ENCODE measurements at places on chromosomes 13 and 19.

- no peak for DNase-seq
These were observed 17.5 kb downstream of the CUL4A start for GRCh38 chr13:113226873-113227450.

GRCh38 chr13:105774739-105775460 lies 760.6 kb downstream of the EFNB2 start:
- no peak for DNase-seq

DNA sequence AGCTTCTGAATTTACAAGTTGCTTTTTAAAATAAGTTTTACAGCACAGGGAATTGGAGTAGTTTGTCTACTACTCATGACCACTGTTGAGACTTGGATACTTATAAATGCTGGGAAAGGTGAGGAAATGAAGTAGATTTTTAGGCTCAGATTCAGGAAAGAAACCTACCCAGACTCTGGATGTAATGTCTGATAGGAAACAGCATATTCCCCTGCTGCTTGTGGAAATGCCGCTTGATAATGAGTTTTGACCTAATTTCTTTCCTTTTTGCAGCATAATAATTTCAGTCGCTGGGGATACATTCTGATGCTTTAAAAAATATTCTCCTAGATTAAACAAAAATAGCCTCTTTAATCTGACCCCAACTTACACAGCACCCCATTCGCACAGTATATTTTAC lies 53.6 kb downstream of the SLC10A2 start:
- DNase-seq, result no peak

DNA sequence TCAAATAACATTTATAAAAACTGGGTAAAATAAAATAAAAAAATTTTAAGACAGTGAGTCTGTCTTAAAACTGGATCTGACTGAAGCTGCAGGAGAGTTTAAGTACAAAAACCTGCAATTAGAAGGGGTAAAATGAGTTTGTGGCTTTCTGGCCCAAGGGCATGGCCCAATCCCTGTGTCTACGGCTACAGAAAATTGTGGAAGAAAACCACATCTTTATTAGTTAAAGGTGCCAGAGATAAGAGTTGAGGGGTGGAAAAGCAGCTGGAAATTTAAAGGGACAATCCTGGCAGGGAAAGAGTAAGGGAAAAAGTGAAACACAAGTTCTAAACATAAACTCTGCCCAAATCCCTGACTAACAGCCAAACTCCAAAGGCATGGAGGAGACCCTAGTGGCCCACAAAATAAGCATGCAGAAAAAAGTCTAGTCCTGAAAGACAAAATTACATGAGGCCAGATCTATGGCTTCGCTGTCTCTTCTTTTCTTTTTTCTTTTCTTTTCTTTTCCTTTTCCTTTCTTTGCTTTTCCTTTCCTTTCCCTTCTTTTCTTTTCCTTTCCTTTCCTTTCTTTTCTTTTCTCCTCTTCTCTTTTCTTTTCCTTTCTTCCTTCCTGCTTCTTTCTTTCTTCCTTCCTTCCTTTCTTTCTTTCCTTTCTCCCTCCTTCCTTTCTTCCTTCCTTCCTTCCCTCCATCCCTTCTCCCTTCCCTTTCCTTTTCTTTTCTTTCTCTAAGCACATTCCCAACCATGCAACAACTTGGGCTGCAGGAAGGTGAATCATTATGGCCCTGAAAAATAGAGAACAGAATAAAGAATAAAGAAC lies 23.5 kb upstream of the DLEU7 start:
- no peak for DNase-seq

DNA sequence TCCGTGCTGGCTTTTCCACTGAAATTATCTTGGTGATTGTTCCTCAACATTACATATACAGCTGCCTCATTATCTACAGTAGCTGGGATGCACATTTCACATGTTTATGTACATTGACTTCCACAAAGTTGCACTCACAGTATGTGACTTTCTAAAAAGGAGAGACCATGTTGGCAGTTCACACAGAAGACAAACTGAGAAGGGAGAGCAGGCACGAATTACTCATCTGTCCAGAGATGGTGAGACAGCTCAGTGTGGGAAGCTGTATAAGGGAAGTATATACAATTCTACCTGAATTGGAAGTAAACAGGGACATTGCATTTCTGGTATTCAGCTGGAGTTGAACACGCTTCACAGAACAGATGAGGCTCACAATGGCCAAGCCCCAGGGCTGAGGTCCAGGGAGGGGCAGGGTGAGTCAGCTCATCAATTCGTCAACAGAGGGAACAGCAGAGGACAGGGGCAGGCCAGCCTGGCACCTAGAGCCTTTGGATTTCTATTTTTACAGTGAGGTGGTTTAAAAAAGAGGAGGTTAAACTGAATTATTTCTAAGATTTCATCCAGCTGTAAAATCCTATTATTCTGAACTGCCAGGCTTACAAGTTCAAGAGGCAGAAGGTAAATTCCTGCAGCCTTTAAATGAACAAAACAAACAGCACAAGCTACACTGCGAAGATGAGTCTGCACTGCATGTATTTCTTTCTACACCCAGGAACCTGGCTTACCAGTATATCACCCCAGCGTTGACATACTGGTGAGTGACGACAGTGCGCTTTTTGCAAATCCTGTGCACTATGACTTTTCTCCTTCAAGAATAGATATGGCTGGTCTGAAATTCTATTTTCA lies 9.8 kb downstream of the PARP4 start:
- DNase-seq, result no peak

GRCh38 chr19:1699998-1700732 lies 47.8 kb upstream of the TCF3 start:
- DNase-seq, result no peak

DNA sequence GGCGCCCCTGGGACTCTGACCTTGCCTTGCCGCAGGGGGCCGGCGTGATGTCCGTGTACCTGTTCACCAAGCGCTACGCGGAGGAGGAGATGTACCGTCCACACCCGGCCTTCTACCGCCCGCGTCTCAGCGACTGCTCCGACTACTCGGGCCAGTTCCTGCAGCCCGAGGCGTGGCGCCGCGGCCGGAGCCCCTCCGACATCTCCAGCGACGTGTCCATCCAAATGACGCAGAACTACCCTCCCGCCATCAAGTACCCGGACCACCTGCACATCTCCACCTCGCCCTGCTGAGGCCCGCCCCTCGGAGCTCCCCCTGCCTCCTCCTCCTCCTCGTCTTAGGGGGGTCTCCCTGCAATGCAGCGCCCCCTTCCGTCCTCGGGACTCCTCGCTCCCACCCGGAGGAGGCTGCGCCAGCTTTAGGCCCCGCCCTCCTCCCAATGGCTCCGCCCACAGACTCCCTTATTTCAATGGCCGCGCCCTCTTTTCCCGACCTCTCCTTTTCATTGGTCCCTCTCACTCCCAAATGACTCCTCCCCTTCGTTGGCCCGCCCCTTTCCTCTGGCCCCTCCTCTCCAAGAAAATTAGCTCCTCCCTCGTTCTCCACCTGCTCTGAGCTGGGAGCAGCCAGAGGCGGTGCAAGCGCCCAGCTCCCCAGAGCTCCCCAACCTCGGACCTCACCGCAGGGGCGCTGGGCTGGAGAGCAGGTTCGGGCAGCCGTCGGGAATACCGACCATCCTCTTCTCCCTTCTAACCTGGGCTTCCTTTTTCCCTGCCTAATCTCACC lies 20.5 kb upstream of the CACNG8 start:
- no peak for DNase-seq

DNA sequence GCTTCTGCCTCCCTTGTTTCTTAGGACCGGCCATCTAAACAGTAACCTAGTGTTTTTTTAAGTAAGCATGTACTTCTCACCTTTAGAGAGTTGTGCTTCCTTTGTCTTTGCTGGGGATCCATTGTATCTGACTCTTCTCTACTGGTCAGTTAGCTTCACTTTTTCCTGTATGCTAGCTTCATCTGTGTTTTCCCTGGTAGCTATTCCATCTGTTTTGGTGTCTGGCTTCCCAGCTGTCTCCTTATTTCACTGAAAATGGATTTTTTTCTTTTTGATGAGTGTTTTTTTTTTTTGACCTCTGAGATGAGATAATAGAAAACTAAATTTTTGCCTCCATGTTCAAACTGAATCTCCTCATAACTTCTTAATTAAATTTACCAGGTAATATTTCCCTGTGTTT lies 637.0 kb upstream of the SLC10A2 start:
- DNase-seq, result no peak

DNA sequence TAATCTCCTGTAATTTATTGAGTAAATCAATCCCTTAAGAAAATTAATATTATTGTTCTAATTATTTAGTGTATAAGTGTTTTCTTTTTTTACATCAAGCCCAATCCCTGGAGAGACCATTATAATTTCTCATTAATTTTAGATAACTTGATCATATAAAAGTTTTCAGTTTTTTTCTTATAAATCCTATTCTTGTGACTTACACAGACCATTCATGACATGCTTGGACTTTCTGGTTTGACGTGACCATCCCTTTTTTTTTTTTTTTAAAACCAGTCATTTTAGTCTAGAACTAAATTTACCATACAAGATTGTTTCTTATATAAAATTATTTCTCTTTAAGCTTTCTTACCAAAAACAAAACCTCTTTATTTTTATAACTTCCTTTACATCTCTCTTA lies 5.4 kb upstream of the MTRF1 start:
- no peak for DNase-seq

GRCh38 chr13:48281556-48281955 lies 22.0 kb upstream of the RB1 start:
- no peak for DNase-seq

- DNase-seq, result peak; percentile 63
These were observed 903 bp downstream of the LATS2 start for GRCh38 chr13:21060338-21061028.

- no peak for DNase-seq
These were observed 15.7 kb downstream of the CCDC124 start for GRCh38 chr19:17948514-17948900.

- DNase-seq, result no peak
These were observed 1.8 kb upstream of the FBN3 start for GRCh38 chr19:8150998-8151766.
